ENCODE measurements at places on chromosomes 12 and 14.

DNA sequence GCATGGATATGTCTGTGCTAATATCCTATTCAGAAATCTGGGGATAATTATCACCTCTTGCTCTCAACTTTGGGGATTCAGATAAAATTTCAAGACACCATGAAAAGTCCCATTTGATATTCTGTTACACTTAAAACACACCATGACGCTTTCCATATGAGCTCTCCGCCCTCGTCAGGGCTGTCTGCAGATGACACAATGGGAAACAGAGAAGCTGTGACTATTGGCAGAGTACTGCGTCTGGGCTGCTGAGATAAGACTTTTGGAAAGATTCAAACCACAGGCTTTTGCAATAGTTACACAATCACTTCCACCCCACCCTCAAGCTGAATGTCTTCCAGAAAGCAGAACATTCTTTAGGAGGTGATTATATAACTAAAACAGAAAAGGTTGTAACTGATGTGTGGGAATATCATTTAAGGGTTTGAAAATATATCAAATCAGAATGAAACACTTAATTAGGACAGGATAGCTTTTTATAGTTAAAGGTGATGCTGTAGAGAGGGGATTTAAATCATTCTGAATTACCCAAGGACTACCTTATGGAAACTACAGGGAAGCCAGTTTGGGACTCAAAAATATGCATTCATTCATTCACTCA, 75.3 kb upstream of the TMPO start:
- no peak for DNase-seq

- DNase-seq, result peak; percentile 47
Observed at GRCh38 chr12:76558684-76559399, 729 bp downstream of the OSBPL8 start.

GRCh38 chr12:72075891-72076557, 137.4 kb downstream of the TPH2 start:
- no peak for DNase-seq

- DNase-seq, result no peak
Observed at GRCh38 chr12:14244876-14245669, 120.4 kb upstream of the ATF7IP start.

- DNase-seq, result no peak
Observed at GRCh38 chr12:5392961-5393360, 38.9 kb upstream of the NTF3 start.
